T-cell (primary cell): ENCODE measurements at places on chromosomes 4 and X.

- DNase-seq: no peak
Measured at GRCh38 chr4:185592845-185593488, 57.7 kb upstream of the PDLIM3 start.

GRCh38 chr4:71270901-71271300, 67.9 kb upstream of the SLC4A4 start:
- DNase-seq: no peak

DNA sequence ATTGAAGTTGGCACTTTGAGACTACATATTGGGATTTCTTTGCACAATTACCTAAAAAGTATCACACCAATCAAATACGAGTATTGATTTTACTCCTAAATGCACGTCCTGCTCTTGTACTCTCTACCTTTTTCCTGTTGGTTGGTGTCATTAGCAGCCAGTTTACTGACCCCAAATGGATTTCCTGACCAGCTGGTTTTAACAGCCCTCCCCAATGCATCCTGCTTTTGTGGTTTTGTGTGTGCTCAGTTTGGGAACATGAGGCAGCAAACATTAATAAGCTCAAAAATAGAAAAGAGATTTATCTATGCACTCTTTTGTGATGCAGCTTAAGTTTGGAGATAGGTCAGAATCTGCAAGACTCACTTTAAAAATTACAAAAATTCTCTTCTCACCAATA, 230.3 kb downstream of the MAPK10 start:
- no peak for DNase-seq

DNA sequence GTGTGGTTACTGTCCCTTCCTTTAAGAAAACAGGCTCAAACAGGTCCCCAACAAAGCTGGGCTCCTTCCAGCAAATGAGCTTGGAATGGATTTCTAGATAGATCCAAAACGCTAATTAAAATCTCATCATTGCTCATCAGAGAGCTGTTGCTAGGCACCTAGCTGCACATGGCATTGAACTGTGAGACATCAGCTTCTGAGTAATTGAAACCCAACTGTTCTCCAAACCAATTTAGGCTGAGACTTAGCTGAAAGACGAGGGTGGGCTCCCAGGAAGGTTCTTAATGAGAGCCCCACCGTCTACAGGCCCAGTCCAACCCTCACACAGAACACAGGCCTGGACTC, 59.1 kb downstream of the FAM184B start:
- no peak for DNase-seq

DNA sequence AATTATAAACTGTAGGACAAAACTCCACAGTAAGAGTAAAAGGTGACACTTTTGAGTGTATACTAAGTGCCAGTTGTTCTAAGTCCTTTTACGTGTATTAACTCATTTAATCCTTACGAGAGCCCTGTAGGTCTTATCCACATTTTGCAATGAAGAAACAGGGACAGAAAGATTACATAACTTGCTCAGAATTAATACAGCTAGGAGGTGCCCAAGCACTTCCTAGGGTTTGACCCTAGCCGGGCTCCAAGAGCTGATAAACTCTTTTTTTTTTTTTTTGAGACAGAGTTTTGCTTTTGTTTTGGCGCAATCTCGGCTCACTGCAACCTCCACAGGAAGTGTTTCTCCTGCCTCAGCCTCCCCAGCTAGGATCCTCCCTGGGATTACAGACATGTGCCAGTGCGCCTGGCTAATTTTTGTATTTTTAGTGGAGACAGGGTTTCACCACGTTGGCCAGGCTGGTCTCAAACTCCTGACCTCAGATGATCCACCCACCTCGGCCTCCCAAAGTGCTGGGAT, 110.4 kb downstream of the UBE2K start:
- DNase-seq: no peak

GRCh38 chrX:118116713-118117550, at the start of gene KLHL13:
TSS of gene KLHL13 (minus strand) at chrX:118116810. CDS start at chrX:118028473, 88,337 bp downstream.
- DNase-seq: no peak

- peak; percentile 37 for DNase-seq
Measured at GRCh38 chrX:13000301-13000811, 25.4 kb downstream of the TMSB4X start.

DNA sequence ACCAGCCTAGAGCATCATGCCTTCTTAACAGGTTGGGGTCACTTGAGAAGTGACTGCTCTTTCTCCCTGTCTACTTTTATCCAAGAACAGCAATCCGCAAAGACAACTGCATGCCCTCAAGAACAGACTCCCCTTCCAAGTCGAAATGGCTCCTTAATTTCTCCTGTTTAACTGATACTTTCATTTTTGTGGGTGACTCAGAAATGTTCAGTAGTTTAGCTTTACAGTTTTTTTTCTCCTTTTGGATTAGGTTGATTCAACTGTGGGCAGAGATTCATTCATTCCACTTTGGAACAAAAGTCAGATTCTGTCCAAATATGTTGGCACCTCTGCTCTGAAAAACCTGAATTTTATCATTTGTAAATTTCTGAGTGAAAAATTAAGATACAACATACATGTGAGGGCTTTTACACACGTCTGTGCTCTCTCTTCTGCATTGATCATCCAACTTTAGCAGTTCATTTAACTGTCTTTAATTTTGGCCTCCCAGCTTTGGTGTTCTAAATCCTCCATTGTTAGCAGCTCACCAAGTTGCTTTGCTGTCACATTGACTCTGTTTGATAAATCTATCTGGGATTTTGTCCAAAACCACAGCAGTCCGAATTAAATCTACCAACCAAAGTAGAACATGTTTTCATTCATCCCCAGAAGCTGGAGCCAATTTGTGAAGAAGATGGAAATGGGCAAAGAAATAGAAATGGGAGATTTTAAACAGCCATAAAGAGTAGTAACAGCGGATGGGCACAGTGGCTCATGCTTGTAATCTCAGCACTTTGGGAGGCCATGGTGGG, 50.0 kb downstream of the HOPX start:
- no peak for DNase-seq
